ENCODE measurements at places on chromosomes 13 and 19. TPM values are rescaled to one million over a fixed set of nuclear protein-coding genes. Genes with fewer than 3 reads are reported as not detected.

Gene ZNF835
- 1.7 TPM for total RNA-seq

Gene TUBA3C
- total RNA-seq, result not detected

Gene LACC1
- total RNA-seq, result 7.5 TPM

Gene TNFSF13B
- 2.3 TPM for total RNA-seq

Gene ZNF20
- 7.0 TPM for total RNA-seq

Gene ZNF829
- total RNA-seq, result 4.2 TPM

Gene CELF5
- total RNA-seq, result not detected

Gene ZNF726
- 6.5 TPM for total RNA-seq

Gene EFNA2
- total RNA-seq, result not detected

Gene CPB2
- total RNA-seq, result not detected

Gene HCST
- 0.56 TPM for total RNA-seq

Gene PEAK3
- not detected for total RNA-seq

Measured in regular cardiac myocyte (primary cell).